RWPE1 (cell line): ENCODE measurements at places on chromosomes 11 and 22.

- DNase-seq, result no peak
These were observed 28.9 kb upstream of the YAP1 start for GRCh38 chr11:102081313-102081712.

- peak; percentile 84 for DNase-seq
These were observed at the start of gene LARGE2 for GRCh38 chr11:45922425-45923082. Gene LARGE2, plus strand, starts transcription at chr11:45922656. Its CDS starts 227 bp downstream, at chr11:45922883.

DNA sequence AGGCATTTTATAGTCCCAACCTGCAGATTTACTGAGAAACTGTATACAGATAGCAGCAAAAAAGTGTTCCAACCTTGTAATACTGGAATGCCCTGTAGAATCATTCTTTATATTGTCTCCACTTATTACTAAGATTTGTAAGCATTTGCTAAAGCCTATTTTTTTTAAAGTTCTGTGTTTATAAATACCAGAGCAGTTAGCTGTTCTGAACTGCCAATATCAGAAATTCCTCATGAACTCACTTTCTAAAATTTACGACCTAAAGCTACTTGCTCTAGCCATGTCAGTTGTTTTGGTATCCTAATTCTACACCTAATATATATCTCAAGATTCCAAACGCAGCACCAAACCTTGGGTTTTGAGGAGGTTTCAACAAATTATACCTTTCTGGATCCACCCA, 103.2 kb downstream of the C11orf65 start:
- no peak for DNase-seq

DNA sequence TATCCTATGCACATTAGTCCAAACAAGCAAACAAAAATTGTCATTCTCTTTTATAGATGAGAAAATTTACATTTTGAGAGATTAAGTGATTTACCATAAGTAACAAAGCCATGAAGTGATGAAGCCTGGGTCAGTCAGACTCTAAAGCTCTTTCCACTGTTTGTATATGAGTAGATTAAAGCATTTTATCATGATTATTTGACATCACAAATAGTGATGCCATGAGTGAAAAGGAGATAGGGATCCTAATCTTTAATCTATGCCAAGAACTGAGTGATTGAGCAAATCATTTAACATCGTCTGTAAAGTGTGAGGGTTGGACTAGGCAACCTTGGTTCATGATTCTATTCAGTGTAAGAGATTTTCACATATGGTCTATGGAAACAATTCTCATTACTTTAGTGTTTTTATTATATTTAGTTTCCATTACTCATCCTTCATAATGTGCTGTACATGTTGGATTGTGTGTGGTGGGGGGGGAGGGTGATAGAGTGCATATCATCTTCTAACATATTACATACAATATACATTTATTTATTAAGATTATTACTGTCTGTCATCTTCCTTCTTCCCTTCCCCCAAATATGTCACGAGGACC, 50.7 kb downstream of the ARHGEF12 start:
- DNase-seq, result no peak

- DNase-seq, result no peak
These were observed 25.8 kb upstream of the PPFIA1 start for GRCh38 chr11:70244698-70245097.

DNA sequence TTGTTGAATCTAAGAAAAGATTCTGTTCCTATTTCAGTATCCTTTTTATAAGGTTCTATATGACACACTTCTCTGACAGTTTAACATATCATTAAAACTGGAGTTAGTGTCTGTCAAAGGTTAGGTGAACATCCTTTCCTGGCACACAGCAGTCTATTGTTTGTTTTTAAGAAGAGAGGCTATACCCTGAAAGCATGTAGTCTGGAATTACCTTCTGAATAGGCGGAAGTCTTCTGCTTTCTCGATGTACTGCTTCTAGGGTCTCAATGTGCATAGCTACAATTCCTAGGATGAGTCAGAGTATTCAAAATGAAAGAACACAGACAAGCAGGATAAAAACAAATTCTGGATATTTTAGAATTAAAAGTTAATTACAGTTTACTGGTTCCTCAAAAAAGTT, 188.6 kb downstream of the SWAP70 start:
- DNase-seq, result no peak

DNA sequence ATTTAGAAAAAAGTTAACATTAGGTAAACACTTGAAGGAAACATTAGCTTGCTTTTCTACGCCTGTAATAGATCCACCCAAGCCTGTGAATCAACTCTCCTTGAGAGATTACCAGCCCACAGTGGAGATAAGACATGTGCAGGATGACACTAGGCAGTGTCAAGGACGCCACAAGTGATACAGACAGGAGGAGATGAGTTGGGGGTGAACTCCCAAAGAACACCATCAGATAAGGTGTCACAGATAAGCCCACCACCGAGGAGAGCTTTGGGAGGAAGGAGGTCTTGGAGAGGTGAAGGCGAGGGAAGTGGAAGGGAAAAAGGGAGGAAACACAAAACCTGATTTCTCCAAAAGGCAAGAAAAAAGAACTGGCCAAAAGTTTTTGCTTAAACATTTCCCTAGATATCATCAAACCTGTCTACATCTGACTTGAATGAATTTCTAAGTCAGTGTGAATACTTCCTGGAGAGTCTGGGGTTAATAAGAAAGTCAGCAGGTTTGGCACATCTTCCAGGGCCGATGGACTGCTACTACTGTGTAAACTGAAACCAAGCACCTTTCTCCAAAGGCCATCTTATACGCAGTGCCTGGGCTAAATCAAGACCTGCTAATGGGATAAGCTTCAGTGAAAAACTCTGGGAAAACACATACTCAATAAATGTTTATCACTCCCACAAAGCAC, 15.5 kb downstream of the CLTCL1 start:
- no peak for DNase-seq

GRCh38 chr11:58575377-58576020, at the start of gene LPXN:
Gene LPXN, minus strand, starts transcription at chr11:58575856. Its CDS starts 84 bp downstream, at chr11:58575772.
- DNase-seq, result no peak

DNA sequence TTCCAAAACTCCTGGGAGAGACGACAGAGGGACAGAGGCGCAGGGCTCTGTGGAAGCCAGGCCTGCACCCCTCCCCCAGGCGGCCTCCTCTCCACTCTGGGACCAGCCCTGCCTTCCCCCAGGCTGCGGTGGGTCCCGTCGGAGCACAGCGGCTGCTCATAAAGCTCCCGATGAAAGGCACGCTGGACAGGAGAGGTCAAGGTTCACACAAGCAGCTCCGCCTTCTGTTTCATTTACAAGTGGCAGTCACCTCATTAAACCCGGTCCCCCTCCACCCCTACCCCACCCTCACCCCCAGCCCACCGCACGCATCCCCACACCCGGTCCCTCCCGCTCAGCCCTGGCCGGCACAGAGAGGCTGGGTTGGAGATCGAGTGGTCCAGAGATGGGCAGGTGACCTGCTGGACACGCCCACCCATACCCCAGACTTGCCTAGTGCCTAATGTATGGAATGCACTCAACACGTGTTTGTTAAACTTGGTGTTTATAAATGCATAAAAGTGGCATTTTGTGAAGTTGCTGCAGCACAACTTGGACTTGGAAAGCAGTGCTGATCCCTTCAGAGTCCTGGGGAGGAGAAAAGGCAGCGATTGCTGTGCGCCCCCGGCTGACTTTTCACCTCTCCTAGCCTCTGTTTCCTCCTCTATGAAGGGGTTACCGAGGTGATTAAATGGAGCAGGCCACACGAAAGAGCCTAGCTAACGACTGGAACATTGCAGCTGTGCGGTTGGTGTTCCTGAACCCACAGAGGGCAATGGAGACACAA, 26.0 kb downstream of the RPUSD4 start:
- DNase-seq, result no peak

GRCh38 chr11:74612877-74613276, 20.5 kb downstream of the POLD3 start:
- no peak for DNase-seq

DNA sequence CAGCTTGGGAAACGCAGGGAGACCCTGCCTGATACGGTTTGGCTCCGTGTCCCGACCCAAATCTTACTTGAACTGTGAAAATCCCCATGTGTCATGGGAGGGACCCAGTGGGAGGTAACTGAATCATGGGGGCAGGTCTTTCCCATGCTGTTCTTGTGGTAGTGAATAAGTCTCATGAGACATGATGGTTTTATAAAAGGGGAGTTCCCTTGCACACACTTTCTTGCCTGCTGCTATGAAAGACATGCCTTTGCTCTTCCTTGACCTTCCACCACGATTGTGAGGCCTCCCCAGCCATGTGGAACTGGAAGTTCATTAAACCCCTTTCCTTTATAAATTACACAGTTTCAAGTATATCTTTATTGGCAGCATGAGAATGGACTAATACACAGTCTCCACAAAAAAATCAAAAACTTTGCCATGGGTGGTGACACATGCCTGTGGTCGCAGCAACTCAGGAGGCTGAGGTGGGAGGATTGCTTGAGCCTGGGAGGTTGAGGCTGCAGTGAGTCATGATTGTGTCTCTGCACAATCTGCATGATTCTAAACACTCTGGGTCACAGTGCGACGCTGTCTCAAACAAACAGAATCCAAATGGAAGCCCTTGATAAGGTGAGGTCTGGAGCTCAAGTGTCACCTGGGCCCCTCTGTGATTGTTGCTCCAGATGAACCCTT, 34.9 kb downstream of the SYN3 start:
- DNase-seq, result no peak

DNA sequence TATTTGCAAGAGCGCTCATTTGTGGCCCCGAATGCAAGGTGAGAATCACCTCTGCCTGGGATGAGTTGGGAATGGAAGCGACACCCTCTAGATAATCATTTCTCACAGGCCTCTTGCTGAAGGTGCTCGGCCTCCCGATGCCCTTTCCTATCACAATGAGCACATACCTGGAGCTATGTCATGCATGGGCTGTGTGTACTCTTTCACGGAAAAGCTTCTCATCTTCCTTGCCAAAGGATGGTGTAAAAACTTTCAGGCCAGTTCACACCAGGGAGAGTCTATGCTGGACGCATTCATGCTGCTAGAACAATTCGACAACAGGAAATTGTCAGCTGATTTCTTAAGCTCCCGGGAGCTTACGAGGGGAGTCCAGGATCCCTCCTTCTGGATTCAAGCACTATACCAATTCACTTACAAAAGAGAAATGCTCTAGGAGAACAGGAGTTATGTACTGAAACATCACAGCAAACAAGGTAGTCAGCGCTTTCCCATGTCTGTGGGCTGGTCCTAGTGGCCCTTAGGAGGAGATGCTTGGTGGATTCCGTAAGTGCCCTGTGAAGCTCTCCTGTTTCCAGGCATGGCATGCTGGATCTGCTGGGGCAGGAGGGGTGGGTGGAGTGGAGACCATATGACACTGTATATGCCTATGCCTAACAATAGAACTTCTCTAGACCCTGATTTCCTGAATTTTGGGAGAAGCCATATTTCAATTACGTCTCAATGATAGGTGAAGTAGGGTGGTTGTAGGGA, 53.1 kb upstream of the B3GAT1 start:
- DNase-seq, result no peak

DNA sequence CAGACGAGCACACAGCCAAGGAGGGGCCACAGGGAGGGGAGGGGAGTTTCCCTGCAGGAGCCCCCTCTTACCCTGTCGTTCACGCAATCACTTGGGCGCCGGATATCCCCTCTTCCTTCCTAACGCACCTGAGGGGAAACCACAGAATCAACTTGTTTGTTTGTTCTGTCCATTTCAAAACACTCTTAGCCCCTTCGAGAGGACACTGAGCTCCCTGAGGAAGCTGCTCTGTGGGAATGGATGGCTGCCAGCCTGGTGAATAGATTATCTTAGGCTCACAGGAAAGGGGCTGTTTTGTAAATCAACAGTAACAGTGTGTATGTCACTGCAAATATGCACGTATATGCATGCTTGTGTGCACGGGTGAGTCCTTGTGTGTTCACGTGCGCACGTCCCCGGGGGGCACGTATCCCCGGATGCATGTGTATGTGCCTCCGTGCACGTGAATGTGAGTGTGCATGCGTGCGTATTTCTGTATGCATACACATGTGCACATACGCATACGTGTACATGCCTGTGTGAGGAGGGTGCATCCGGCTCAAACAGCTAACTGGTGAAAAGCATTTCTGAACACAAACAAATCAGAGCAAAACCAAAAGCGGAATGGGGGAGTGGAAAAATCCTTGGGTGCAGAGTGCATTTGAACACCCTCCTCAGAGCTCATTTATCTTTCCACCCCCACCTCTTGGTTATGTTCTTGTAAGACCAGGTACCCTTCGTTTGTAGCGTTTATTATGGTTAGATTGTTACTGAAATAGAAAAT, 7.2 kb downstream of the ARSA start:
- peak; percentile 68 for DNase-seq

DNA sequence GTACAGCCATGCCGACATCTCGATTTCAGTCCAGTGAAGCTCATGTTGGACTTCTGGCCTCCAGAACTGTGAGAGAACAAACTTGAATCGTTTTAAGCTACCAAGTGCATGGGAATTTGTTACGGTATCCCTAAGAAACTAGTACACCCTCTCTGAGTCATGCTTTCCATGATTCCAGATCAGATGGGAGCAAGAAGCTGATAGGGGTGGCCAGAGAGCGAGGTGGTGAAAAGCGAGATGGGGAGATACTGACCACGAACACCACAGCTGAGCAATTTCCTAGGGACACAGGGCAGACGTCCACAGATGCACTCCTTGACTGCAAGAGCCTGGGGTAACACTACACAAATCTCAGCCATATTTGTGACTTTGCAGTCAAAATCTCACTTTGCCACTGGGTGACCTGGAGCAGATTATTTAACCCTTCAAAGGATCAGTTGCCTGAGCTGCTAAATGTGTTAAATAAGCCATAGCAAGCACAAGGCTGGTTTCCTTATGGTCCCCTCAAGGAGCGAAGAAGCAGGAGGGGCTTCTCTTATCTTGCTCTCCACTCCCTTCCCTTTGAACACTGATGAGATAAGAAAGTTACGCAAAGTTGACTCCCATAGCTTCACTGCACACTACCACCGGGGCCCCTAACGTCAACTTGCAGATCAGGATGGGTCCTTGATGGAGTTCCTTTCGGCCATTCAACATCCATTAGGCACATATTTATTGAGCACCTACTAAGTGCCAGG, 22.6 kb upstream of the RCN1 start:
- DNase-seq, result no peak

DNA sequence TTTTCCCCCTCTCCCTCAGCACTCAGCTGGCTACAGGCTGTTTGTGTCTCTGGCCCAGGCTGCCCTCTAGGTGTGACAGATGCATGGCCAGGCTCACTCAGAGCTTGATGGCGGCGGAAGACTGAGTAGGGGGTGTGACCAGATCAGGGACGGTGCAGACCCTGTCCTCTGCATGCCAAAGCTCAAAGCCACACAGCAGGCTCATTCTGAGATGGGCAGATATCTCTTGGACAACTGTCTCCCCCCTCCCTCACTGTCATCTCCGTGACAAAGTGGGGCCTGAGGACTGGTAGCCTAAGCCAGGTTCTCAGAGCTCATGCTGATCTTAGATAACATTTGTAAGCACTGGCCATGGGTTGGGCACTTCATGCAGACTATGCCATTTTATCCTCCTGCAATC, 231.3 kb downstream of the DSCAML1 start:
- no peak for DNase-seq

- DNase-seq, result no peak
These were observed 98.8 kb downstream of the MPPED2 start for GRCh38 chr11:30487200-30487898.

DNA sequence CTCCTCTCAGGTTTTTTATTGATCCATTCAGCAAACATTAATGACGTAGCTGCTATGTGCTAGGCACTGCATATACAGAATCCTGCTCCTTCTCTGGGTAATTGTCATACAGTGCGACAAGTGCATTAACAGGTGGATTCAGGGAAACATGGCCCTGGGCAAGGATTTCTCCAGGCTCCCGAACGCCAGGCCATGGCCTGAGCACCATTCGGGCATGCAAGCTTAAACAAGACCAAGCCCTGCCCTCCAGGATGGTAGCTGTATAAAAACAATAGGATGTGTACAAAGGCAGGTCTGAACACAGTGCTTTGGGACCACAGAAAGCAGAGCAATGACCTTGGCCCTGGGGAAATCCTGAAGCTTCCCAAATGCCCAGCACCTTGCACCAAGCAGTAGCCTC, 9.1 kb upstream of the SYT7 start:
- no peak for DNase-seq
